Activated T-helper 1 cell treated with anti-CD3 and anti-CD28 coated beads, Interleukin-12 subunit alpha, Interleukin-12 subunit beta, Interleukin-2, Interleukin-4 antibody, amounts not matched to agents 30 ng/mL and 10 ng/mL and 1 ng/mL, durations not matched to agents 14 hours and 24 hours and 36 hours (primary cell): ENCODE measurements at places on chromosomes 7 and 10.

- no peak overlapping the region for H3K27ac ChIP-seq
- no peak overlapping the region for H3K4me3 ChIP-seq
- H3K4me1 ChIP-seq = no peaks in the 10 kb centered on the region
- no peaks in the 10 kb centered on the region for H3K36me3 ChIP-seq
- H3K27me3 ChIP-seq = peaks cover 4% of the 10 kb centered on the region
- no peak for DNase-seq
Observed at GRCh38 chr10:86242761-86243160, 123.8 kb downstream of the GRID1 start.

- H3K4me3 ChIP-seq = peak overlapping the region; percentile 54
- peaks cover 65% of the 10 kb centered on the region for H3K4me1 ChIP-seq
- H3K36me3 ChIP-seq = no peaks in the 10 kb centered on the region
- peak; percentile 82 for DNase-seq
- H3K27ac ChIP-seq = peak overlapping the region; percentile 90
Observed at GRCh38 chr10:43120929-43121314, 17.3 kb upstream of the CSGALNACT2 start.

DNA sequence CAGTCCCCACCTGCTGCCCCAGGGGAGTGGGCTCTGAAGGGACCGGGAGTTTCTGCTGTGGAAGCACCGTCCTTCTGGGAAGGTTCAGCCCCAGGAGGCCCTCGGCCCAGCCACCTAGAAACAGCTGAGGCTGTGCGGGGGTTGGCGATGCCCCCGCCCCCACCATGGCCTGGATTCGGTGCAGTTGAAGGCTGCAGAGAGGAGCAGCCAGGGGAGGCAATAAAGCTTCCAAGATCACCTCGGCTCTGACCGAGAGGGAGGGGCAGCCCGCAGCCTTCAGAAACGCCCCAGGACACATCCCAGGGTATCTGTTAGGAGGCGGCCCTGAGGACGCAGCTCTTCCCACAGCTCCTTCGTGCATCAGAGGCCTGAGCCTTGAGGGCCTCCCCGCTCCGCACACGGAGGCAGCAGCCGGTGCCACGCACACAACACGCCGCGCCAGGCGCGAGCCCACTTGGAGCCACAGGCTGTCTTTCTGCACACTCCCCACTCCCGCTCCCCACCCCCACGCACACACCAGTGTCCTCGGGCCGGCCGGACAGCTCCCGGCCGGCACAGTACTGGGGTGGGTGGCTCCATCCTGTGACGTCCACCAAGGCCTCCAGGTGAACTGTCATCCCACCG is 1.6 kb downstream of the KNDC1 start:
- no peak overlapping the region for H3K4me3 ChIP-seq
- DNase-seq = no peak
- H3K27me3 ChIP-seq = peaks cover 3% of the 10 kb centered on the region
- no peaks in the 10 kb centered on the region for H3K4me1 ChIP-seq

DNA sequence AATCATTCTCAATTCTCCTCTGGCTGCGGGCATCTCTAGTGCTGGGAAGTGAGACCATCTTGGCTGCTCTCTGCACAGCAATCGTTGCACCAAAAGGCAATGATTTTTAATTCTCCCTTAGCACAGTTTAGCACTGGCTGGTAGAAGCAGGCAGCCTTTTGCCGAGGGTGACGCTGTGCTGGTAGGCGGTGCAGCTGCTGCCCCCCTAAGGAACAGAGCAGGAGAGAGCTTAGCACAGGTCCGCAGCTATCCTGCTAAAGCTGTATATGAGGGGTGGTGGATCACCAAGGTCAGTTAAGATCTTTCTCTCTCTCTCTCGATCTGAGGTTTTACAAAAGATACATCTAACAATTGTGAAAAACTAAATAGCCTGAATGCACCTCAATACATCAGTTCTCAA is 390.1 kb downstream of the GATA3 start:
- H3K27ac ChIP-seq = no peak overlapping the region
- no peak overlapping the region for H3K4me3 ChIP-seq
- DNase-seq = no peak
- H3K36me3 ChIP-seq = no peaks in the 10 kb centered on the region

DNA sequence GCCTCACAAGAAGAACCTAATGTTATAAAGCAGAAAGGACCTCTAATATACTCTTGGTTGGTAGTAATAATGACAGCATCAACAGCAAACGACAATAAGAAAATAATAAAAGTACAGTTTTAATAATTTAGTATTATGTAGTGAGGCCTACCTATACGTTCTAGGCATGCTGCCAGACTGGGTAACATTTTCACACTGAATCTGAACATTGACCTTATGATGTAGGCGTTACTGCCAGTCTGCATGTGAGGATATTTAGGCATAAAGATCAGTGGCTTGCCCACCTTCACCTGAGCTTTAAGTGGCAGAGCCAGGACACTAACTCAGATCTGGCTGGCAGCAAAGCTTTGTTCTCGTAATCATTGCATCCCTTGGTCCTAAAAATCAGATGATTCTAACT is 2.5 kb downstream of the FGL2 start:
- H3K36me3 ChIP-seq = peaks cover 6% of the 10 kb centered on the region
- H3K27ac ChIP-seq = no peak overlapping the region
- H3K27me3 ChIP-seq = no peaks in the 10 kb centered on the region
- DNase-seq = no peak
- no peak overlapping the region for H3K4me3 ChIP-seq

DNA sequence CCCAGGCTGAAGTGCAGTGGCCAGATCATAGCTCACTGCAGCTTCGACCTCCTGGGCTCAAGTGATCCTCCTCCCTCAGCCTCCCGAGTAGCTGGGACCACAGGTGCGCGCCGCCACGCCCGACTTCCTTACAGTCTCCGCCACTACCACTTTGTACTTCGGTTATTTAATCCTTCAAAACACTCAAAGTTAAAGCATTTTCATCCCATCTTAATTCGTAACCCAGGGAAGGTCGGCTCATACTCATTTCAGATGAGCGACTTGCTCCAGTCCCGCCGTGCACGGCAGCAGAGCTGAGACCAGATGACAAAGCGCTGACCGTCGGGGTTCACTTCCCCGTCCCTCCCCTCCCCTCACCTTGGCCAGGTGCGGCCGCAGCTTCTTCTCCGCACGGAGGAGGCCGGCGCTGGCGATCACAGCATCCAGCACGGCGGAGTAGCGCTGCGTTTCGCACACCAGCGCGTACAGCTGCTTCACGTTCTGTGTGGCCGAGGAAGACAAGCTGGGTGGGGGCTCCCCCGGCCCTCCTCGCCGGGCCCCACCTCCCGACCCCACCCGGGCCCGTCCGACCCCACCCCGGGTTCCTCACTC is 457 bp downstream of the NSUN5 start:
- peaks cover 28% of the 10 kb centered on the region for H3K36me3 ChIP-seq
- H3K27ac ChIP-seq = peak overlapping the region; percentile 96
- no peaks in the 10 kb centered on the region for H3K27me3 ChIP-seq
- peak overlapping the region; percentile 100 for H3K4me3 ChIP-seq

- DNase-seq = no peak
- H3K27ac ChIP-seq = no peak overlapping the region
- no peak overlapping the region for H3K4me3 ChIP-seq
- no peaks in the 10 kb centered on the region for H3K4me1 ChIP-seq
Observed at GRCh38 chr7:65820287-65820950, 52.5 kb upstream of the VKORC1L1 start.

DNA sequence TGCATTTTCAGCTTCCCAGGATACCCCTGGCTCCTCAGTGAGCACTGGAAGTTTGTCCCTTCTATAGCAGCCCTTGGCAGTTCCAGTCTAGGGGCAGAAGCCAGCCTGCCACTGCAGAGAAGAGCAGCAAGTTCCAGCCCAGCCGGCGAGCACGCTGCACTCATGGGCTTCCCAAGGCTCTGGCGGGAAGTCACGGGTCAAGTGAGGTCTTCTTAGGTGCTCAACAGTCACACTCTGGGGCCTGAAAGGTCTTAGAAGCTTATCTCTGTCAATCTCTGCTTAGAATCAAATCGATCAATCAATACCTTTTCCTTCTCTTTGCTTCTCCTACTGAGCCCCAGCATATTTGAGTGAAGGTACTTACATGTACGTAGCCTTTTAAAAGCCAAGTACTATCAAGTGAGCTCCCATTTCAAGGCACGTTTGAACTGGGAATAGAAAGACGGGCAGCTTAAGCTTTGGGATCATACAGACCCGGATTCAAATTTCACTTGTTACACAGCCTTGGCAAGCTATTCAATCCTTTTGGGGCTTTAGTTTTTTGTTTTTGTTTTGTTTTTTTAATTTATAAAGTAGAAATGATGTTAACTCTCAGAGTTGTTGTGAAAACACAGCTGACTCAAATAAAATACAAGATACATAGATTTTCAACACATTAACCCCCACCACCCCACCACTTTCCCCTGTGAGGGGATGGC is 152.6 kb upstream of the KLF14 start:
- no peak overlapping the region for H3K4me3 ChIP-seq
- no peaks in the 10 kb centered on the region for H3K27me3 ChIP-seq
- peaks cover 65% of the 10 kb centered on the region for H3K36me3 ChIP-seq
- peak overlapping the region; percentile 66 for H3K27ac ChIP-seq
- DNase-seq = no peak

DNA sequence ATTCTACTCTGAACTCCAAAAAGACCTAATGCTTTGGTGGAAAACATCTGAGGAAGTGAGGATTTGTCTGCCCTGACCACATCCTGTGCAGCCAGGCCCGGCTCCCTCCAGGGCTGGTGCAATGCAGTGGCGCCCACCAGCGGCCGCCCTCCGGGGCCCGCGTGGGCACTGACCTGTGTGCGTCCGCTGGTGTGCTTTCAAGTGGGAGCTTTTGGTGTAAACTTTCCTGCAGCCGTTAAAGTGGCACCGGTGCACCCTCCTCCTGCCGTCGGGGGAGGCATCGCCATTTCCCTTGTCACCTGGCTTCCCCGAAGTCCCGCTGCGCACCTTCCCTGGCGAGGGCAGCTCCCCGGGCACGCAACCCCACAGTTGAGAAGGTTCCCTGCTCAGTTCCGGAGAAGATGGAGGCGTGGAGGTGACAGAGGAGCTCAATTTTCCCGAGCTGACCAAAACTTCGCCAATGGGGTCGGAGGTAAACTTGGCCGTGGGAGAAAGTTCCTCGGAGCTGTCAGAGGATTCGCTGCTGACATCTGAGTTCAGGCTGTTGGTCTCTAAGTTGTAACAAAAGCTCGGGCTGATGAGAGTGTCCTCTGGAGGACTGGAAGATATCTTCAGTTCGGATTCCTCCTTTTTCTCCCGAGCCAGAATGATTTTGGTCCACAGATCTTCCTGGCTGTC is 3.4 kb downstream of the KLF6 start:
- peaks cover 75% of the 10 kb centered on the region for H3K36me3 ChIP-seq
- H3K27me3 ChIP-seq = no peaks in the 10 kb centered on the region
- H3K4me1 ChIP-seq = peaks cover 75% of the 10 kb centered on the region
- H3K27ac ChIP-seq = peak overlapping the region; percentile 96
- peak overlapping the region; percentile 93 for H3K4me3 ChIP-seq

DNA sequence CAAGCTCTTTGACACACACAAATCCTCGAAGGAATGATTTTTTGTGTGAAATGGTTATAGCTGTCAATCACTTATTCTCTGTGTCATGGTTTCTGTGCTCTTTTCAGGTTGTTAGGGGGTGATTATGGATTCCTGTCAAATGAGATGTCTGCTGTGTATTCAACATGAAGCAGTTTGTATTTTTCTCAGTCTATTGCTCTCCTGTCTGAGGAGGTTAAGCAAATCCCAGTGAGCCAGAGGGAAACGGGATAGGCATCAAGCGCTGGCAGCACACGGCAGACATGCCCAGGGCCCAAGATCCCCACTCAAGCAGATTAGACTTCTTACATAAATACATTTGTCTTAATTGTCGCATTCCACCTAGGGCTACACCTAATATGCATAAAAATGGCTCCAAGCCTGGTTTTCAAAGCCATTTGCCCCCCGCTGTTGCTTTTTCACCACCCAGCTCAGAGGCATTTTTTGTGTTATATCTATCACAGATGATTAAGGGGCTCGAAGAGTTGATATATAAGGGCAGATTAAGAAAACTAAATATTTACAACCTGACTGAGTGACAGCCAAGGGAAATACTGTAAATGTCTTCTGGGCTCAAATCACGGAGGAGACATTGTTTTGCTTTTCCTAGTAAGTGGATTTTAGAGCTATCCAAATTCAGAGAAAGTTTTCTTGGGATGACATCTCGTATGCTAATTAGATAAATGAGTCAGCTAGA is 192.7 kb upstream of the LRGUK start:
- no peak for DNase-seq
- H3K27me3 ChIP-seq = no peaks in the 10 kb centered on the region
- no peak overlapping the region for H3K4me3 ChIP-seq
- no peaks in the 10 kb centered on the region for H3K4me1 ChIP-seq
- H3K36me3 ChIP-seq = no peaks in the 10 kb centered on the region

GRCh38 chr7:77388055-77388641 is 28.0 kb downstream of the GSAP start:
- H3K4me1 ChIP-seq = peaks cover 18% of the 10 kb centered on the region
- no peak overlapping the region for H3K27ac ChIP-seq
- peaks cover 1% of the 10 kb centered on the region for H3K36me3 ChIP-seq
- H3K27me3 ChIP-seq = no peaks in the 10 kb centered on the region

- peaks cover 80% of the 10 kb centered on the region for H3K4me1 ChIP-seq
- peak overlapping the region; percentile 2 for H3K4me3 ChIP-seq
- peak overlapping the region; percentile 74 for H3K27ac ChIP-seq
- no peak for DNase-seq
Observed at GRCh38 chr7:130945411-130945811, 211.4 kb upstream of the KLF14 start.

DNA sequence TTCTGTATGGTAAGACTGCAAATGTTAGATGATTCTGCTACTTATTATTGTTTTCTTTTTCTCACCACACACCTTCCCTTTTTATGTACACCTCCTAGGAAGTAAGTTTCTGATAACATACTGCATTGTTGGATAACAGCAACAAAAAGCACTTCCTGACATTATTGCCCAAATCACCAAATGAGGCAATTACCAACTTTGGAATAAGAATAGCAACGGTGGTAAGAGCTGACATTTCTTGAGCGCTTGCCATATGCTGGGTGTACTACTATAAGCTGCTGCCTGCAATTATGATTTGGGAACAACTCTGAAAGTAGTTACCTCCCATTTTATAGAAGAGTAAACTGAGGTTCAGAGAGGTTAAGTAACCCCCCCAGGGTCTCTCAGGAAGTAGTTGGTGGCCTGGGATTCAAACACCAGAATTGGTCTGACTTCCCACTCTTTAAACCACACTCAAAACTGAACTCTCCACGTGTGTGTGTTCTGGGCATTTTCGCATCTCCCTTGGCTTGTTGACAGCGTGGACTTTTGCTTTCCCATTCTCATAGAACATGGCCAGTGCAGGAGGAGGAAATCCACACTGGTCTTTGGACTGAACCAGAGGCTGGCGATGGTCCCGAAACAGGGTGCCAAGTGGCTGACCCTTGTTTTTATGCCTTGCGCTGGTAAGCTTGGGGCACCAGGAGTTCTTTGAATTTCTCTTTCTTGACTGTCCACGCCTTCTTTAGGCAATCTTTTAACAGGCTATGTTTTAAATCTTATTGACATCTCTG is 71.4 kb downstream of the TCF7L2 start:
- no peak overlapping the region for H3K27ac ChIP-seq
- peaks cover 13% of the 10 kb centered on the region for H3K27me3 ChIP-seq
- no peaks in the 10 kb centered on the region for H3K4me1 ChIP-seq
- H3K4me3 ChIP-seq = no peak overlapping the region
- no peaks in the 10 kb centered on the region for H3K36me3 ChIP-seq
